Glutamatergic neuron (in vitro differentiated cells): ENCODE measurements at places on chromosomes 6 and 20.
A peak's percentile ranks its signal among the peaks of the same experiment; 100 is the strongest.

GRCh38 chr6:150195996-150196417 is 53.2 kb downstream of the PPP1R14C start:
- no peak for DNase-seq

- DNase-seq, result no peak
Measured at GRCh38 chr20:56431471-56431870, 19.4 kb downstream of the CASS4 start.

DNA sequence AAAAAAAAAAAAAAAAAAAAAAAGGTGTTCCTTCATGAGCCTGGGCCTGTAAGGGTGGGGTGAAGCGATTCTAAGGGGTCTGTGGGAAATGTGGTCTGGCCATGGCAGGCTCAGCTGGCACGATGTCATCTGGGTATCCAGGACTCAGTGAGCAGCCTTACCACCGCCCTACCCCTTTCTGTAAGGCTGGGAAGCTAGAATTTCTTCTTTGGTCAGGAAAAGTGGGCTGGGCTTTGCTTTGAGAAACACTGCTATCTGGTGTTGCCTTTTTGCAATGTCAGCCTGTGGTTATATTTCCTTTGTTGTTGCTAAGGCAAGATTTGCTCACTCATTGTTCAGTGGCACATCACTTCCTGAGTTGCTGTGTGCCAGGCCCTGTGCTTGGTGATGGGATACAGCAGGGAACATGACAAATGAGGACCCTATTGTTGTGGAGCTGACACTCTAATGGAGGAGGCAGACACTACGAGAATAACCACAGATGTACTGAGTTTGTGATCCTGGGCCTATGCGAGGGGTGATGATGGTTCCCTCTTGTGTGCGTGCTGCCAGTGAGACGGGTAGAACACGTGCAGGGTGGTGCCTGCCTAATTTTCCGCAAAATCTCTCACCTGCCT is 45.9 kb upstream of the ZNFX1 start:
- DNase-seq, result no peak

- peak; percentile 86 for DNase-seq
Measured at GRCh38 chr20:21615617-21616080, 89.8 kb upstream of the PAX1 start.

DNA sequence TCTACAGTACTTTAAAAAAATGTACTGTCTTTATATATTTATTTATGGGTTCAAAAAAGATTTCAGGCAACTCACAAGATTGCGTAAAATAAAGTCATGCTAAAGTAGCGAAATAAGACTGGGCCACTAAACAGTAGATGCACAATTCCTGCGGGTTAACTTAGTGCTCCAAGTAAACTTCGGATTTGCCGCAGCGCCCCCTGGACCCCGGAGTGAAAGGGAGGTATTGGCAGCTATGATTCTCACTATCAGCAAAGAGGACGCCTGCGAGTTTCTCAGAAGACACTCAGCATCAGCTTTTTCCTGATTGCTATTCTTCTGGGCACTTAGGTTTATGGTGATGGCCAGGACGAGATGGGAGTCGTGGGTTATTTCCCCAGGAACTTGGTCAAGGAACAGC is 1.4 kb downstream of the OTOR start:
- DNase-seq, result peak; percentile 56
